DMS153 (cell line): ENCODE measurements at places on chromosomes 2 and 18.

- DNase-seq = peak; percentile 94
Observed at GRCh38 chr18:42675810-42676209, 439.7 kb downstream of the RIT2 start.

DNA sequence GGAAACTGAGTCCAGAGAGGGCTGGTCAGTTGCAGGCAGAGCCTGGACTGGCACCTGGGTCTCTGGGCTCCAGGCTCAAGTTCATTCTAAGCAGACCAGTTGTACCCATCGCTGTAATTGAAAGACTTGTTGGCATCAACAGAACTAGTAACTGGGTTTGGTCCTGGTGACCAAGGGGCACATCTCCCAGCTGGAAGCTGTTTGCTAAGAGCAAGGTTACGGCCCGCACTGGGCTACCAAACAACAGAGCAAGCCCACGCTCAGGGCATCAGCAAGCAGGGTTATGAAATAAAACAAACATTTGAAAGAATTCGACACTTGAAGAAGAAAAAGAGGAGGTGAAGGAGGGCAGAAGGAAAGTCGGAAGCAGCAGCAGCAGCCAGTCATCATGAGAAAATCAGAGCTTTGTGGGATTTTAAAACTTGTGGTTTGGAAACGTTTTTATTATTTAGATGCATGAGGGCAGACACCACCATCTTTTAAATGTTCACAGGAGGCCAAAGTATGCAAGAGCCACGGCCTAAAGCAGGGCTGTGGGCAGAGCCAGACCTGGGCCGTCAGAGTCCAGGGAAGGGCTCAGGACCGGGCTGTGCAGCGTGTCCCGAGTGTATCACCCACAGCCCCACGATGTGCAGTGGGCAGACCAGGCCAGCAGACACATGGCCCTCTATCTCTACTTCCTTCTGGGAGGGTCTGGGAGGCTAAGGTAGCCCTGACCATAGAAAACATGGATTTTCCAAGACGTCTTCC is 220.3 kb downstream of the BCL2 start:
- DNase-seq = no peak

- no peak for DNase-seq
Observed at GRCh38 chr18:21760321-21760720, 19.7 kb downstream of the MIB1 start.

DNA sequence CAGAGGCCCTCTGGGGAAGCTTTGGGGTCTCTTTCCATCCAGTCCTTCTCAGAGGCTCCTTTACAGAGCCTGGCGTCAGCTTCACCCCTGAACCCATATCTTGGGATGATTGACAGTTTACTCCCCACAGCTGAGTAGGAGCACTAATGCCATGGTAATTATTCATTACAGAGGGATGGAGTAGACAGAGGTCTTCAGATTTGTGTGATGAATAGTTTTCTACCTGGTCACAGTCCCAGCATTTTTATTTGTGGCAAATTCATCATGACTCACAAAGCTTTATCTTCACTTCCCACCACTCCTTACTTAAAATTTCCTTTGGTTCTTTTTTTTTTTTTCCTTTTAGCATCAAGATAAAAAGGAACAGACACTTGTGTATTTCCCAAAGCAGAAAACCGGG is 104.2 kb downstream of the CCDC85A start:
- no peak for DNase-seq

- no peak for DNase-seq
Observed at GRCh38 chr2:238668426-238668825, 179.5 kb upstream of the TWIST2 start.

- no peak for DNase-seq
Observed at GRCh38 chr2:30406853-30407252, 40.2 kb upstream of the LCLAT1 start.

- peak; percentile 49 for DNase-seq
Observed at GRCh38 chr2:28684142-28684858, 67.3 kb upstream of the PPP1CB start.

DNA sequence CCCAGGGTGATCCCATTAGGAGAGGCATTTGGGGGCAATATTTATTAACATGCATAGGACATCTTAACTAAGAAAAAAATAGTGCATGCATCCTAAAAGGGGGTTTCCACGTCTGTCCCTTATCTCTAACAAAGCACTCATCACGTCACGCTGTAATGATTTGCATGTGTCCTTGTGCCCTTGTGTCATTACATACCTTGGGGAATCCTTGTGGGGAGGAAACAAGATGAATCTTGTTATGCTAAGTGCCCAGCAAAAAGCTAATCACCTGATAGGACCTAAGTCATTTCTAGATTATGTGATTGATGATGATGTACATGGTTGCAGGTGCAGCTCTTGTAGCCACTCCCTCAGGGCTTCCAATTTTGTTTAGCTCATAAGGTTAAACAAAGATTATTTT is 250.9 kb downstream of the FBXO15 start:
- DNase-seq = no peak

GRCh38 chr18:21489119-21489750 is 111.3 kb downstream of the ESCO1 start:
- no peak for DNase-seq

GRCh38 chr2:235411905-235412485 is 81.8 kb upstream of the AGAP1 start:
- DNase-seq = no peak

GRCh38 chr2:169743549-169743948 is 9.9 kb downstream of the KLHL23 start:
- DNase-seq = no peak

GRCh38 chr2:7559791-7560190 is 642.6 kb downstream of the RNF144A start:
- no peak for DNase-seq

DNA sequence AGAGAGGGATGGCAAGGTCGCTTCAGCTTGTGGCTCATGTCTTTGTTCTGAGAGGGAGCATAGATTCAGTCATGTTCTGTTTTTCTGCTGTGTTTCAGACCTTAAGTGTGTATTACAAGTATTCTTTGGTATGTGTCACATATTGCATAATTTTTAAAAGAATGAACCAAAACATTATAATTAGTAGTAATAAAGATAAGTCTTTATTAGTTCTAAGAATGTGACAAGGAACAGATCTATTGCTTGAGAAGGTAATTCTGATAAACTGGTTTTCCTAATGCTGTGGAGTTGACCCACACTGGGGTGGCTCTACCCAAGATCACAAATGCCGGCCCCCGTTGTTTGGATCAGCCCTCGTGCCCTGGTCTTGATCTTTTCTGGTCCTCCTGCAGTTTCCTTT is 124.3 kb upstream of the FOSL2 start:
- no peak for DNase-seq

- no peak for DNase-seq
Observed at GRCh38 chr18:50721451-50722120, 98.2 kb downstream of the MRO start.

DNA sequence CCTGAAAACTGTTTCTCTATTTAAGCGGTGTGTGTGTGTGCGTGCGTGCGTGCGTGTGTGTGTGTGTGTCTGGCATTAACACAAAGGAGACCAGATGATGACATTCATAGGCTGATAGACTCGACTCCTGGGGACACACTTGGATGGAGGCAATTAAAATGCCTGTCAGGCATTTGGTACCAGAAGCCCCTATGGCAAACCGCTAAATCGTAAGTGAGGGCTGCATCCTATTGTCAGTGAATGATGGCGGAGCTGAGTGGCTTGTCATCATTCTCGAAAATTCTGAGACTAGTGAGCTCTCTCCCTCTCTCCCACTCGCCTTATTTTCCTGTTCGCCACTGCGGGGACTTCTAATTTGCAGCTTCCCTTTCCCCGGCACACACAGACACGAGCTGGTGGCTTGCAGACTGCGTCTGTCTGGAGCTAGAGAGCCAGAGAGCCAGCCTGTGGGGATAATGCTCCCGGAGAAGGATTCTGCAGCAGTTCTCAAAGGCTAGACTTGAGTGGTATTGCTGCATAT is 155.4 kb downstream of the MAP2 start:
- peak; percentile 49 for DNase-seq

- DNase-seq = no peak
Observed at GRCh38 chr2:43265001-43265400, 38.6 kb upstream of the ZFP36L2 start.

DNA sequence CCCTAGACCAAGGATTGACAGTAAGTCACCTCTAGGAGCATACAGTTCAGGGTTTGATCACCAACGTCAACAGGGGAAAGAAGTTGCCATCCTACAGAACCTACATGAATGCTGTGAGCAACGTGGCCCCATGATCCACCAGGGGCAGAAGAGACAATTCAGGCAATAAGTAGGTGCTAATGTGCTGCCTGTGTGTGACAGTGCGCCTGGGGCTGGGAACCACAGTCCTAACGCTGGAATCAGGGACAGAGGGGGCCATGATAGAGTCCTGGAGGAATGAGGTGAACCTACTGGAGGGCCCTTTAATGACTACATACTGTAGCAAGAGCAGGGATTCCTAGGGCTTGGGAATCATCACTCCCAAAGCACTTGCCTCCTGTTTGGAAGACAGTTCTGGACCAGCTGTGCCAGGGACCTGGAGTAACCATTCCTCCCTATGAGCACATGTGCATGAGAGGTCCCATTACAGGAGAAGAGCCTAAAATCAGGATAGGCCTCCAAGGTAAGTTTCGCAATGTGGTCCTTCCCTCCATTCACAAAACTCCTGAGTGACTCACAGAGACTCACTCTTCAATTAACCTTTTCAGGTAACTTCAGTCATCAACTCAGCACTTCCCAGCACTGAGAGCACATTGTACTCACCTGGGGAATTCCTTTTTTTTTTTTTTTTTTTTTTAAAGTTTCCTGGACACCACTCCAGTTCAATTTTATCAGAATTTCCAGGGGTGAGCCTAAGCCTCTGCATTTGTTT is 214.0 kb downstream of the TMEM163 start:
- no peak for DNase-seq

GRCh38 chr2:165497659-165498317 is 28.3 kb downstream of the CSRNP3 start:
- no peak for DNase-seq

- no peak for DNase-seq
Observed at GRCh38 chr2:43437363-43437762, 158.5 kb downstream of the THADA start.

DNA sequence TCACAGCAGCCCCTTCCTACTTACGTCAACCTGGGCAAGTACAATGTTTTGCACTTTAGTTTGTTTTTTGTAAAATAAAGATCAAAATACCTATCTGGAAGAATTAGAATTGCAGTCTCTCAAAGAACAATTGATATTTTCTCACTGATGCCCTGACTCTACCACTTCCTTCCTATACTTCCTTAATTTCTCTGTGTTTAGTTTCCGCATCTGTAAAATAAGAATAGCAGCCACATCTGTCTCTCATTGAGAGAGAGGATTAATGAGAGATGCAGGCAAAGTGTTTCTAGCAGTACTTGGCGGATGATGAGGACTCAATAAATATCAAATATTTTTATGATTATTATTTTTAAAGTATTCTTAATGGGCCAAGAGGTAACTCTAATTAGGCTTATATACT is 122.6 kb upstream of the PIEZO2 start:
- no peak for DNase-seq

DNA sequence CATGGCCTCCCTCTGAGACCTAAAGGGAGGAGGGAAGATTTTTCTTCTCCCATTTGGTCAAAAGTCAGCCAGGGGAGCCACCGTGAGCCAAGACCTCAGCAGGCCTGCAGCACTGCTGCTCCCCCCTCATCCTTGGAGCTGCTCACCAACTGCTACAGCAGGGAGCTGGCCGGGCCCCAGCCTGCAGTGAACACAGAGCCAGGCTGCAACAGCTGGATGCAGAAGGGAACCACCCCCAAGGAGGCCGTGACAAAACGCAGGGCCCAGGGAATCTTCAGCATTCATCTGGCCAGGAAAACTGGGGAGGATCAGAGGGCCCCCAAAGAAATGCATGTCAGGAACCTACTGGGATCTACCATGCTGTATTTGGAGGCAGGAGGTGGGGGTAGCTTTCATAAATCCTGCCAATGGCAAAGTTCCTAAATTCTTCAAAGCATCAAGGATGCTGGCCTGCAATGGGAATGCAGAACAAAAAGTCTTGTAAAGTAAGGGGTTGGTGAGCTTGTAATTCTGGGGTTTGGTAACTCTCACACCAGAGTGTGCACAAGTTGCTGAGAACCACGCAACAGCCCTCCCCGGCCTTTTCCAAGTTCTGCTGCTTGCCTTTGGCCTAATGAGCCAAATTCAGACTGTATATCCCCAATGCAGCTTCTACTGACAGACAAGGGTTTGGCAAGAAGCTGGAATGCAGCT is 61.0 kb downstream of the CACNB4 start:
- DNase-seq = no peak

GRCh38 chr2:26807788-26808460 is 22.1 kb downstream of the CENPA start:
- no peak for DNase-seq

- DNase-seq = no peak
Observed at GRCh38 chr2:237230355-237230754, 144.7 kb downstream of the COPS8 start.

DNA sequence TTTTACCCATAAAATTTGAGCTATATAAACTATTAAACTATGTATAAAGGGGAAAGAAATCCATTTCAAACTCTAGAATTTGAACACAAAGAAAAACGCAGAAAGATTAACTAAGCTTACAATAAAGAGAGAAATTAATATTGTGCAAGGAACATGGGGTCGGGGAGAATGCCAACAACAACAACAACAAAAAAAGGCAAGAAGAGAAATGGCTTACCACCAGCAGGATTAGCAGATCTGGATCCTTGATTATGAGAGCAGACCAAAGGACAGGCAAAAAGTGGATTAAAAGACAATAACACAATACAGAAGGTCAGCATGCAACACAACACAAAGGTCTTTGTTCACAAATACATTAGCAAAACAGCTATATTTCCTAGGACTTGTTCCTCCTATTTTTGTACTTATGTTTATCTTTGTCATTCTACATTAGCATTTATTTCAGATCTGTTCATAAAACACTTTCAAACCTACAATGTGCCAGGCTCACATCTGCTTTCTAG is 103.4 kb upstream of the RNU4ATAC start:
- DNase-seq = no peak

GRCh38 chr2:211161236-211161635 is 604.8 kb downstream of the CPS1 start:
- DNase-seq = no peak

- no peak for DNase-seq
Observed at GRCh38 chr2:49972699-49973098, 818.4 kb upstream of the FSHR start.

DNA sequence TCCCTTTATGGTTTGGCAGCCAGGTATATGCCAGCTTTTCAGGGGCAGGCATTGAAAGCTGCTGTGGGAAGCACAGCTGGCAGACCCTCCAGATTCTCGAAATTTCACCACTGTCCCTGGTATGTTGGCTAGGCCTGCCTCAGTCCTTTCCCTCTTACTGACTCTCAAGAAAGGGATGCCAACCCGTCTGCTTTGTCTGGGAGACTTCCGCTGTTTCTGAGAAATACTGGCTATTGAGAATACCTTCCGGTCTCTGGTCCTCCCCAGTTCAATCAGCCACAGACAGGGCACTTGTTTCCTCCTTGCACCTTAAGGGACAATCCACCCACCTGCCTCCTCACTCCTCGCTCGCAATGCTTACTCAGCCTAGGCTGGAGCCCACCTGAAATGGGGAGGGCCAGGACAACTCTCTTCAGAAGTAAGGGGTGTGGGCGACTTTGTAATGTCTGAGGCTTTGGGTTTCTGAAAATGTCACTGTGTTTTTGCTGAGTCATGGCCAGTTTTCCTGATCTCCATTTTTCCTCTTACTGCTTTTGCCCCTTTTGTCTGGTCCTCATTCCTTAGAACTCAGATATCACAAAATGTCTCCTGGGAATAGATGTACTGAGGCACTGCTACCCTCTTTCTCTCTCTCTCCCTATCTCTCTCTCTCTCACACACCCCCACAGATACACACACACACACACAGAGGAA is 571.1 kb downstream of the TNS1 start:
- DNase-seq = no peak

- no peak for DNase-seq
Observed at GRCh38 chr2:42937171-42937875, 144.9 kb upstream of the HAAO start.

- no peak for DNase-seq
Observed at GRCh38 chr18:29651122-29651680, 1391.3 kb downstream of the DSC3 start.
